Motor neuron (in vitro differentiated cells): ENCODE measurements at places on chromosomes 7 and 10.

DNA sequence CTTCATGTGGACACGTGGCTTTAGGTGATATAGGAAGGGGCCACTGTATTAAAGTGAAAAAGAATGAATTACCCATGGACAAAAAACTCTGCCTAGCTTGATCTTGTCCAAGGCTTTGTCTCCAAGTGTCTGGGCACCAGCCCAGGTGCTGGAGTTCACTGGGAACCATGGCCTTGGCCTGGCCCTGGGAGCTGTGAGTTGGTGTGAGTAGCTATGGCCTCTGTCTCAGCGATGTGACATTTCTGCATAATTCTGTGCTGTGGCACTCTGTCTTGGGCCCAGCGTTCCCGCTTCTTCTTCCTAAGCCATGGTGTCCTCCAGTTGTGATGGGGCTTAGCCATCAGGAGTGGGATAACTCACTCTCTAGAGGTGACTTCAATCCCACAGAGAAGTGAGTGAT, 119.0 kb upstream of the PPP2R2D start:
- no peak for ATAC-seq

DNA sequence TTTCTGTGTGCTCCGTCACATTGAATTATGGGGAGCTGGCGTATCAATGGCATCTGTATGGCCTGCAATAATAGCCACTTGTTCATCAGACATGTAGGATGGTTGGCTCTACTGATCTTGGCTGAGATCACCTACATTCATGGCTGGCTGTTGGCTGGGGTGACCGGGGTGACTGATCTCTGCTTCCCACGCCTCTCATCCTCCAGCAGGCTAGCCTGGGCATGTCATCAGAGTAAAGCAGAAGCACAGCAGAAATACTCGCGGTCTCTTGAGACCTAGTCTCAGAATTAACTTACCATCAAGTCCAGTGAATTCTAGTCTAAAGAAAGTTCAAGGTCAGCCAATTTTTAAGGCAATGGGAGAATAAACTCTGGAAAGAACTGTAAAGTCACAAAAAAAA, 257.7 kb upstream of the GLI3 start:
- ATAC-seq, result no peak

DNA sequence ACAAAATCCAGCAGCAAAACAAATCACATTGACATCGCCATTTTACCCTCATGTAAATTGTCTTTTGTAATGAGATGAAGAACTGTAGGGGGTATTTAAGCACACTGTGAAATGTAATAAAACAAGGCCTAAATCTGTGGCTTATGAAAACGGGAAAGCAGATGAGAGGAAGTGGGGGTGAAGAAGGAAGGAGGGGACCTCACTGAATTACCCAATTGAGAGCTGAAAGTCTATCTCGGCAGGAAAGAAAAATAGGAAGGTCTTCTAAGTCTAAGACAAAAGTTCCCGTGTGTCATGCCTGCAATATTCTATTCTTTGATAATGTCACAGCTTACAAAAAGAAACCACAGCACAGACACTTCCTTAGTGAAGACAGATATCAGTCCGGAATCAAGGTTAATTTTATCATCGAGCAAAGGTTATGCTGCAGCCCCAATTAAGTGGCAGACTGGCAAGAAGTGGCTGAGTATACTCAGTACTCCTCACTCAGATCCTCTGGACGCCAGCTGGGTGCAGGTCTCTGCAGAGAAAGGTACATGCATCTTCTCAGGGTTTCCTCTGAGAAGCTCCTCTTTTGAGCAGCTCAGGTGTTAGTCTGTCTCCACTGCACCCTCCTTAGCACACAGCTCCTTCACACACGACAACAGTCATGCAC, 239.7 kb downstream of the FANK1 start:
- ATAC-seq, result no peak

- no peak for ATAC-seq
Measured at GRCh38 chr10:125638555-125638954, 44.4 kb downstream of the TEX36 start.

DNA sequence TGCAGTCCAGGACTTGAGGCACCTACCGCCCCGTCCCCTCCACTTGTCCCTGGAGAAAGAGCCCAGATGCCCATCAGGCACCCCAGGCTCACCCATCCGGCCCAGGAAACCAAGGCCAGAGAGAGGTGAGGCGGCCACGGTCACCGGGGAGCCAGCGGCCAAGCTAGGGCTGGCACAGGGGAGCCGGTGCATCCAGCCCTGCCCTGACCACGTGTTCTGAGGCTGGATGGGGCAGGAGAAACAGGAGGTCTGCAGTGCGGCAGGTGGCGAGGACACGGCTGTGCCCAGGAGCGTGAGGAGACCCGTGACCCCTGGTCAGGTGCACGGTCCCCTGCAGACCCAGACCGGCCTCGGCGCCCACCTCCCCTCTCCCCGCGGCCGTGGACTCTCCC, 27.6 kb downstream of the UNCX start:
- ATAC-seq, result no peak

DNA sequence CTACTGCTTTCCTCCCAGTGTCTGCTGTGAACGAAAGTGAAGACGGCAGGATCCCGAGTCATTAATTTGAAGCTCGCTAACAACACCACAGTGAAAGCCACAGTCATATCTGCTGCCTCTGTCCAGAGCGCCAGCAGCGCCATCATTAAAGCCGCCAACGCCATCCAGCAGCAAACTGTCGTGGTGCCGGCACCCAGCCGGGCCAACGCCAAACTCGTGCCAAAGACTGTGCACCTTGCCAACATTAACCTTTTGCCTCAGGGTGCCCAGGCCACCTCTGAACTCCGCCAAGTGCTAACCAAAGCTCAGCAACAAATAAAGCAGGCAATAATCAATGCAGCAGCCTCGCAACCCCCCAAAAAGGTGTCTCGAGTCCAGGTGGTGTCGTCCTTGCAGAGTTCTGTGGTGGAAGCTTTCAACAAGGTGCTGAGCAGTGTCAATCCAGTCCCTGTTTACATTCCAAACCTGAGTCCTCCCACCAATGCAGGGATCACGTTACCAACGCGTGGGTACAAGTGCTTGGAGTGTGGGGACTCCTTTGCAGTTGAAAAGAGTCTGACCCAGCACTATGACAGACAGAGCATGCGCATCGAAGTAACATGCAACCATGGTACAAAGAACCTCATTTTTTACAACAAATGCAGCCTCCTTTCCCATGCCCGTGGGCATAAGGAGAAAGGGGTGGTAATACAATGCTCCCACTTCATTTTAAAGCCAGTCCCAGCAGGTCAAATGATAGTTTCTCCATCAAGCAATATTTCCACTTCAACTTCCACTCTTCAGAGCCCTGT, 94.8 kb upstream of the KCNMA1 start:
- no peak for ATAC-seq

- ATAC-seq, result no peak
Measured at GRCh38 chr10:27197980-27198620, 42.5 kb downstream of the ACBD5 start.

- ATAC-seq, result no peak
Measured at GRCh38 chr7:50641442-50642405, 76.5 kb upstream of the DDC start.

DNA sequence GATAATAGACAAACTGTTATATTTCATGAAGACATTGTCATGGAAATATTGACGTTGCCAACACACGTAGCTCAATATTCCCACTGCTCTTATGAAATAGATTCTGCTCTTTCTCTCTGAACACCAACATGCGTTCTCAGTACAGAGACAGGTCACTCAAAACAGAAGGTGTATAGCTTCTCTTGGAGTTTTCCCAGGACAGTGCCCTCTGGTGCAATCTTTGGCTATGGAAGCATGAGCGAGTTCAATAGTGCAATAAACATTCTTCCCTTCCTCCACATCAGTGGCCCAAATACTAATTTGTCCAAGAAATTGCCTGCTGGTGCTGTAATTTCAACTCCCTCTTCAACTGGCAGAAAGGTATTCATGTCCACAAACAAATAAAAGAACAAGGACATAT, 145.3 kb downstream of the MAGI2 start:
- no peak for ATAC-seq

DNA sequence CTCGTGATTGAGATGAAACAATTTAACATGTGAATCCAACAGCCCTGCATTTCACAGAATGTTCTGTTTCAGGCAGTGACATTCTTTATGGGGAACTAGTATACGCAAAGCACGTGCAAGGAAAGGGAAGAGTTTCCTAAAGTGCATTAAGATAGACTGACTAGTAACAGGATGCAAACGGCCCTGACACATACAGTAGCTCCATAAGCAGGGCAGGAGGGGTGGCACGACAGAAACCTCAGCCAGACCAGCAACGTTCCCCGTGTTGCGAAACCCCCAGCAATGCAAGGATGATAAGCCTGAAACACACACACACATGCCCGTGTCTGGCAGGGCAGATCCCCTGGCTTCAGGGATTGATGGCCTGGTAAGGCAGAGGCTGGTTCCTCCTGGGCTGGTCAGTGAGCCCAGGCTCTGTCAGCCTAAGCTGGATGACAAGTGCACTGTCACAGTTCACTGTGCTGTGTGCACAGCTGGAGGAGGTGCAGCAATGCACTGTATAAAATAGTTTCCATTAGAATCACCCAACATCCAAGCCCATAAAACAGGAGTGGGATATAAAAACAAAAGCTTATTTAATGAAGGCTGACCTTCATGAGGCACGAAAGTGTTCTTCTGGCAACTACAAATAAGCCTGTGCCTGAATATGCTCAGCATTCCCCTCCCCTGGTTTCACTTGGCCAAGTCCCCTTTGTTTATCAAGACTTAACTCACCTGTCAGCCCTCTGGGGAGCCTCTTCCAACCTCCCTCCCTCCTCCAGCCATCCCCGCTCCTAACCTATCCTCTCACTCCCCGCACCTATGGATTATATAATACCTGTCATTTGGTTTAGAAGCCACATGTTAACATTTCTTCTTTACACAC, 88.8 kb downstream of the GSAP start:
- ATAC-seq, result no peak

DNA sequence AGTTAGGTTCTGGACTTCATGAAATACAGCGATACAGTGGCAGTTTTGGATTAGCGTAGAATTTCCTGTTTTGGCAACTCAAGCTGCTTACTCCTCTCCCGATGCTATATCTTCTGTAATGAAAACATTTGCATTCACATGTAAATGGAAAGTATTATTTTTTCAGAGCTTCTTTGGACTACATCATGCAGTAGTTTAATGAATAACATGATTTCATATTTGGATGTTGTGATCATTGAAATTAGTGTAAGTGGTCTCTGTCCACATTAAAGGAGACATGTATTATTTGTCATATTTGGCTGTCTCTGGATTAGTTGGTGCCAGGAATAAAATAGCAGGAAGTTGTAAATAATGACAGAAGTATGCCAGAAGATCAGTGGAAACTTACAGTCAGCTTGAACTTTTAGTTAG, 331.6 kb downstream of the GFRA1 start:
- ATAC-seq, result no peak

DNA sequence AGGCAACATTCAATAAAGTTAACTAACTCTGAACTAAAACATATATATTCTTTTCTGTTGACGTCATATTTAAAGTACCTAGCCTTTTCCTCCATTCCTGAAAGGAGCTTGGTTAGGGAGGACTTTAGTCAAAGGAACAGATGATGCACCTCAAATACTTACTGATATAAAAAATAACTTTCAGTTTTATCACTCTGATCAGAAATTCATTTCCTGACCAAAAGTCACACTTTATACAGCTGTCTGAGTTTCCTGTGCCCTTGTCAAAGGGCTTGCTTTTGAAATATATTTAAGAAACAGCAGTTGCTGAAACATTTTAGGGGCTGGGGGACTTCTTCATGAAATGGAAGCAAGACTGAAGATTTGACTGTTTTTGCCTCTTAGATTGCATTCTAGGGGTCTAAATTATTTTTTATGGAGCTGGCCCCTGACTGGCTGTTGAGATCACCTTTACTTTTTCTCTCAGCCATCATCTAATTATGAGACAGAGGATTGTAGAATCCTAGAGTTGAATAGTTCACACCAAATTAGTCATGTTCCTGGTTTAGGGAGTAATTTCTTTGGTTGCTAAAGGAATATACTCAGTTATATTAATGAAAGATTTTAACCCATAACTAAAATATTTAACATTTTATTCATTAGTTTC, 46.6 kb downstream of the GLCCI1 start:
- no peak for ATAC-seq

GRCh38 chr10:34931216-34931615, 116.1 kb upstream of the PARD3 start:
- ATAC-seq, result no peak

DNA sequence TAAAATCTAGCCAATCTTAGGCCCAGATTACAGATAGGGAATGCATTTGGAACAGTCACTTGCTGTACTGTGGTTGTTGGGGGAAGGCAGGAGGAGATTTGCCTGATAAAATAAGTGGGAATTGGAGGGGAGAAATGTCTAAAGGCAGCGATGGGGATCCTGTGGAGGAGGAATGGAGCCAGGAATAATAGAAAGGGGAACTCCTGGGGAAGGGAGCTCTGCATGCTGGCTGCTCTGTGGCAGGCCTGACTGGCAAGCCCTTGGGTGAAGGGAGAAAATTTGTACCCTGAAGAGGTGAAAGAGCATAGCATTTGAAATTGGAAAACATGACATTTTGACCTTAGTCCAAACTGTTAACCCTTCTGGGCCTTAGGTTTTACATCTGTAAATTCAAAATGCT, 13.7 kb downstream of the MMP21 start:
- ATAC-seq, result no peak

DNA sequence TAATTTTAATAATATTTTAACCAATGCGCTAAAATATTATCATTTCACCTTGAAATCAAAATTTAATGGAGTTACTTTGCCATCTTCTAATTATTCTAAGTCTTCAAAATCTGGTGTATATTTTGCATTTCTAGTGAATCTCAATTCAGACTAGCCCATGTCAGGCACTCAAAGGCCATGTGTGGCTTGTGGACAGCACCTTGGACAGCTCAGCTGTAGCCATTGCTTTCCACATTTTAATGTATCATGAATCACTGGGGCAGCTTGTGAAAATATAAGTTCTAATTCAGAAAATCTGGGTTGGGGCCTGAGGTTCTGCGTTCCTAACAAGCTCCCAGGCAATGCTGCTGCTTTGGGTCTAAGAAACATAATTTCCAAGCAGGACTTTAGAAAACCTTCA, 57.2 kb downstream of the MGAM2 start:
- no peak for ATAC-seq

- ATAC-seq, result peak; percentile 86
Measured at GRCh38 chr7:5406957-5407945, 16.4 kb downstream of the TNRC18 start.

DNA sequence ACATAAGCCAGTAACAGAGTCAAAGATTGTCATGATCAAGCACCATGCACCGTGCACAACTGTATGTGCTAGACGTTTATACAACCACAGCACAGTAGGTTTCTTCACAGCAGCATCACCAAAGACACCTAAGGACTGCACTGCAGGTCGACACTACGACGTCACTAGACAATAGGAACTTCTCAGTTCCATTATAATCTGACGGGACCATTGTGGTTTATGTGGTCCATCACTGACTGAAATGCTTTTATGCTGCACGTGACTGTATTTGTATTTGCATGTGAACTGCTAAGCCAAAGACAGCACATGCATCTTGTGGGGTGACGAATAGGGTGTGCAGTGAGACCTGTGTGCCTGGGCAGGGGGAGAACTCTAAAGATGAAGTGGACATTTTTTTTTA, 164.9 kb downstream of the PARD3 start:
- no peak for ATAC-seq

DNA sequence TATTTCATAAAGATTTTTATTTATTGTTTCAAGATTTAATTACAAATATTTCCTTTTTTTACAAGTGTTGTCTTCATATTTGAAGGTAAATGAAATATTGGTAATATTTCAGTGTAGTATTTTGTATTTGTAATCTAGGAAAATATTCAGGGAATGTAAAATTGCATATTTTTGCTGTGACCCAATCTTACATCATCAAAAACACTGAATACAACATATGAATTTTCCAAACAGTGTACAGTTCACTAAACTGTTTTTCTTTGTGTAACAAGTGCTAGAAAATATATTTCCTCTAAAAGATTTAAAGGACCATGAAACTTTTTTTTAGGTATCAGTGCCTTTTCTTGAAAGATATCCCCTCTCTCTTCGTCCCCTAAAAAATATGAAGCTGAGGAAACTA, 251.9 kb upstream of the KCND2 start:
- no peak for ATAC-seq
